Glomerular endothelial cell (primary cell): ENCODE measurements at places on chromosomes 2 and 18.

DNA sequence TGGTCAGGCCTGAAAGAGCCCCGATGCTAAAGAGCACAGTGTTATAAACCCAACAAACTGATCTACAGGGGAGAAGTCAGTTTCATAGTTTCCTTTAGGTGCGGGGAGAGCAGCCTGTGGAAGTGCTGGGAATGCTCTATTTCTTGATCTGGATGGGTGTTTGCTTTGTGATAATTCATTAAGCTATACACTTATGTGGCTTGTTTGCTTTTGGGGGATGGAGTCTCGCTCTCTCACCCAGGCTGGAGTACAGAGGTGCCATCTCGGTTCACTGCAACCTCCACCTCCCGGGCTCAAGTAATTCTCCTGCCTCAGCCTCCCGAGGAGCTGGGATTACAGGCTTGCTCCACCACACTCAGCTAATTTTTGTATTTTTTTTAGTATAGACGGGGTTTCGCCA, 30.1 kb upstream of the CEP68 start:
- no peak for DNase-seq

DNA sequence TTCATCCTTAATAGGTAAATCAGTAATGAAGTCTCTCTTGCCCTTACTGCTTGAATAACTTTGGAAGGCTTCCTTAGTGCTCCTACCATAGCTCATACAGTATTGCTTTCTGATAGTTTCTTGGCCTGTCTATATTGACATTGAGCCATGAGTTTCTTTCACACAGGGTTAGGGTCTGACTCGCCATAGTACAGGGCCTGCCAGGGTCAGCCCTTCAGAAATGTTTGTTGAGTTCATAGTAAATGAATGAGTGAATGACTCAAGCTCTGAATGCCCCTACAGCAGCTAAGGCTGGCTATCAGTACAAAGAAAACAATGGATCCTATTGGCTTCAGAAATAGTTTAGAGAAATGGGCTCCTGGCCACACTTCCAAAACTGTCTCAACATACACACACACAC, 65.0 kb upstream of the LRATD1 start:
- DNase-seq = no peak

DNA sequence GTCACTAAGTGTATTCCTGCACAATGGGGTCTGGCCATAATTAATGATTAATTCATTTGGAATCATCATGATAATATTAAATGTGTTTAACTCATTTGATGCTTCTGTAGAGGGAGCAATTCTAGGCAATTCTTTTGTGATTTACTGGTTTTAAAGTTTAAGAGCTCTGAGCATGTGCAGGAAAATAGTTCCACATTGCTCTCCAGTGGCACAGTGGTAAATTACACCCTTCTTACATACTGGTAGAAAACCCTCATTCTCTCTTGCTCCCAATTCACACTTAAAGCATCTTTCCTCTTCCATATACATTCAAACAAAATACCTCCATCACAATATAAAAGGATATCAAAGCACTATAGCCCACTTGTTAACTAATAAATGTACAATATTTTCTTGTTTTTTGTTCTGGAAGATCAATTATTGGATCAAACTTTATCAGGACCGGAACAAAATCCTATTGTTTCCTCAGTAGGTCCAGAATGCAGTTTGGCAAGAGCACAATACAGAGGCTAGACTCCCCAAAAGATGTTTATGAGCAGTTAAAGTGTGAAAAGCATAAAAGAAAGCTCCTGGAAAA, 844.3 kb downstream of the MBD2 start:
- peak; percentile 25 for DNase-seq

DNA sequence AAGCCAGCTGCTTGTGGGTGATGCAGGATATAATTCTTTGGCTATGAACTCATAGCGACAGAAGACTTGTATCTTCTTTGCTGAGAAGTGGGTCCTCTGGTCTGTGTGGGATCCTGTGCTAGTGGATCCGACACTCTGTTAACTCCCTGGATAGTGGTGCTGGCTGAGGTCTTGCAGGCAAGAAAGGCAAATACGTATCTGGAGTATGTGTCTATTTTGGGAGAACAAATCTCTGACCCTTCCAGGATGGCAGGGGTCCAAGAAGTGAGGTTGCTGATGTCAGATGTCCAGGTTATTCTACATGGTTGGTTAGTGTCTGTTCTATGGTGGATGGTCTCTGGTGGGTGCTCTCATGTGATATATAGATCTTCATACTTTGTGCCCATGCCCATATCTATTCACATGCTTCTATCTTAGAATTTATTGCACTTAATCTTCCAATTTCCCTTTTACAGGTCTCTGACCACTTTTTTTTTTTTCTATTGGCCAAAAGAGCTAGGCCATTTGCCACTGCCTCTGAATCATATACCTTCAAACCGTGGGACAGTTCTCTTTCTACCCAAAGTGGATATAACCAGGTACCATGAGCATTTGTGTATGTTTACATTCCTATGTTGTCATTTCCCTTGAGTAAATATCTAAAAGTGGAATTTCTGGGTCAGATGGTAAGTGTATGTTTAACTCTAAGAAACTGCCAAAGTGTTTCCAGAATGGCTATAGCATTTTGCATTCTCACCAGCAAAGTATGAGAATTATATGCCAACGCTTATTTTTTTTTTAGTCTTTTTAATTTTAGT, 45.1 kb upstream of the RBMS1 start:
- DNase-seq = no peak

DNA sequence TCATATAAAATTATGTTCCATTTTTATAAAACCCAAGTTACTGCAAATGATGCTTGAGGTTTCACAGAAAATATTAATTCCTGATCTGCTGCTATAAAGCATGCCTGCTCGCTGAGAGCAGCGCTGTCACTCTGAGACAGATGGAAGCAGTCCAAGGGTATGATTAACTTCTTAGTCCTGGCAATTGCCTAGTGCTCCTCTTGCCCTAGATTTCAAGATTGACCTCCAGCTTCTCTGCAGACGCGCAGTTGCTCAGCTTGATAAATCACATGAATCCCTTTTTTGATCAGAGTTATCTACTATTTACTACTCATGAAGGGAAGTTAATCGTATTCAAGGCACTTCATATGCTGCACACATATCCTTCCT, 154.6 kb upstream of the REV1 start:
- DNase-seq = no peak

GRCh38 chr2:24571828-24572442, 80.9 kb downstream of the NCOA1 start:
- no peak for DNase-seq

GRCh38 chr2:83071352-83071751, 1387.7 kb downstream of the SUCLG1 start:
- no peak for DNase-seq

GRCh38 chr18:8623549-8624106, 14.4 kb downstream of the RAB12 start:
- DNase-seq = no peak

DNA sequence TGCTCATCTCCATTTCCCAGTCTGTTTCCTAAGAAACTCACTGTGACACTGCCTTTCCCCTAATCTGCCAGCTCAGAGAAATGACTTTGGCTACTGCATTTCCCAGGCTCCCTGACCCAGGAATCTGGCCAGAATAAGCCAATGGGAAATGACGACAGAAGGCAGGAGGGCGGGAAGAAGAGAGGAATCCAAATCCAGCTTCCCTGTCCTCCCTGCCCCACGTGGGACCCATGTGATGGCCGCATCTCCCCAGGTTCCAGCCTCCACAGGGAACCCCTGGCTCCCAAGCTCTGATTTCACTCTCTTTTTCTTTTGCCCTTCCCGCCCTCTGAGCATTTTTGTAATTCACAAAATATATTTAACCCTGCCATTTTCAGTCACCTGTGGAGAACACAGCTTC, 37.8 kb upstream of the RAB12 start:
- DNase-seq = no peak

DNA sequence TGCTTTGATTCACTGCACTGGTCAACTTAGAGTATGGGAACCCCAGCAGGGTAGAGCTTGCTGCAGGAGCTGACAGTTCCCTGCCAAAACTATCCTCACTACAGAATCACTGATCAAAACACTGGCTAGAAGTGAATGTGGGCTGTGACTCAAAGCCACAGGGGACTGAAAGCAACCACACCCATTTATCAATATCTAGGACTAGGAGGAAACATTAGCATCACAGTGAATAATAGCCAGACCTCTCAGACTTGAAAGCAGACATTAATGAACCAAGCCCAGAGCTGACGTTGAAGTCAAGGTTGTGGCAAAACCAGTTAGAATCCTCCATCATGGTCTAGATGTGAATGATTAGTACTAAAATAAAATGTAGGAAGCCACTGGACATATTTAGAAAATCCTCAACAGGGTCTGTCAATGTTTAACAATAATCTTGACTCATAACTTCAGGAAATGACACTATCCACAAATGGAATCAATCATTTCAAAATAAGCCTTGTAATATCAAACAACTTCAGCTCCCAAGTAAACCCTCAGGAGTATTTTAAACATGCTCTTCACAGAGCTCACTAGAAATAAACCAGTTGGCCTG, 131.4 kb downstream of the CDH20 start:
- no peak for DNase-seq

- DNase-seq = no peak
Observed at GRCh38 chr2:58476556-58476955, 235.4 kb upstream of the FANCL start.

DNA sequence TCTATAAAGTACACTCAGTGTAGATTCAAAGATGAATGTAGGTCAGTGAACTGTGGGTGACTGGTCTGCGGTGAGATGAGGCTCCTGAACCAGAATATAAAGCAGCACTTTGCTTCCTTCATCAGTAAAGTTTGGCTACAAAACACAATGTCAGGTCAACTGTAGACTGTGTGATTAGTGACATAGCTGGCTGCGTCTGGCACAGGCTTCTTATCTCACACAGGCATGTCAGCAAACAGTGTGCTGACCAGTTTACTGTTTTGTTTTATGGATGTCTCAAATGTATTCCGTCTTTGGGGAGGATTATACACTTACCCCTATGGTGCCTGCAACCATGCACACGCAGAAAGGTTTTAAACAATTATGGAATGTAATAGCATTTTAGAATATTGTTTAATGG, 87.1 kb downstream of the ZNF236 start:
- no peak for DNase-seq

DNA sequence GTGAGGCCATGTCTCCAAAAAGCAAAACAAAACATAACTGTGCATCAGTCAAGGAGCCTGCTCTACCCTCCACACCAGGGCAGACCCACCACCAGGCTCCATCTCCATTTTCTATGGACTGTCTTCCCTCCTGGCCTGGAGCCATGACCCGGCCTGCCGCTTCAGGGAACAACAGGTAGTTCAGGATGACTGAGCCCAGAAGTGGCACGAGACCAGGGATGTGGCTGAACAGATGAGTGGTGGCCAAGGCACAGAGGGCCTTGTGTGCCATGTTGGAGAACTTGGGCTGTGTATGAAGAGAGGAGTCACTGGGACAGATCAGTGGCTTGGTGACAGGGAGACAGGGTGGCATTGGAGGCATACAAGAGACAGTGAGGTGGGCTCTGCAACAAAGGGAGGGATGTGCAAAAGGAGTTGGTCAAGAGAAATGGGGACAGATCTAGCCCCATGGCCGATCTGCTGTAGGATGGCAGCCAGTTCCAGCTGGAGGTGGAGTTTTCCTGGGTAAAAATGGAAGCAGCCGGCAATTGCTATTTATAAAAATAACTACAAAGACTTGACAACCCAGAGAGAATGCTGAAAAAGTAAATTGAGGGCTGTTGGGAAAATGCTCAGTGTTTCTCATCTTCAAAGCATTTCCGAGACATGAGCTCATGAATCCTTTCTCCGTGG, 35.0 kb downstream of the TMEM177 start:
- no peak for DNase-seq

GRCh38 chr2:36147670-36148390, 207.7 kb upstream of the CRIM1 start:
- no peak for DNase-seq

DNA sequence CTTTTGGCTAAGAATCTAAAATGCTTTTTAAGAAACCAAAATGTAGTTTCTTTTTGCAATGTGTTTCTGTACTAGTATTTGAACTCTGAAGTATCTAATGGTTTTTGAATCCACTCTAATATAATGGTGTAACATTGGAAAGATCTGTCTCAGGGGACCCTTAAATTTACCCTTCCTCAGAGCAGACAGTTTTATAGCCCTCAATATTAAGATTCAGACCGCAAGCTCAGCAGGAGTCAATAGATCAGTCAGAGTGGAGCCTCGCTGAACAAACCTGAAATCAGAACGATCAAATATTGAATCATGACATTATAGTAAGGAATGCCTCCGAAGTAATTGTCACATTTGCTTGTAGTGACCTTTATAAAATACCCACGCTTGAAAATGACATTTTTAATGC, 18.3 kb downstream of the SGPP2 start:
- no peak for DNase-seq

DNA sequence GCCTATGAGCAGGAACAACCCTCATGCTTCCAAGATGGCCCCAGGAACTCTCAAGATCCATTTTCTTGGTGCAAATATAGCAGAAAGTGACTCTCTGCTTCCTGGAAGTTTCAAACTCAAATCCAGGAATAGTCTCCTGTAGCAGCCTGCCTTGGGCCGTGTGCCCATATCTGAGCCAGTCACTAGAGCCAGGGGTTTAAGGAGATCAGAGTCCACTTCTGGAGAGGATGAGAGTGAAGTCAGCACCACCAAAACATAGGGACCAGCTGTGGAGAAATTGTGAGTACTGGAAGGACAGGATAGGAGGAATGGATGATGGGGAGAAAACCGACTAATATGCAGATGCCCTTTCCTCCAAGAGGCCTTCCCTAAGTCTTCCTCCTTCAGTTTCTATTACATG, 33.2 kb downstream of the PSD4 start:
- DNase-seq = no peak

DNA sequence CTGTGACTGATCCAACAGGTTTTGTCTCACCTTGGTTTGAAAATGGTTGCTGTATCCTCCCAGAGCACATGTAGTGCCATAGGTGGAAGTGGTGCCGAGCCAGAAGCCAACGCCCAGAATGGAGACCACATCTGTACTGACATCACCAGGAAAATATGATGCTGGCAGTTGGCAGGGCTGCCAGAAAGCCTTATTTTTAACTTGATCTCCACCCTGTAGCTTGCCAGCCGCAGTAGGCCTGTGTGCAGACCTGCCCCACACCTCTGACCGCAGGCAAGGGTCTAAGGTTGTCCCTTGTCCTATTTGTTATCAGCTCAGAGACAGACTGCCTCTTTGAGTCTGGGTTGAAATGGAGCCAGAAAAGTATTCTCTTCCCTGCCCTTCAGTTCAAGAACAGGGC, 123.5 kb upstream of the EML6 start:
- DNase-seq = no peak

- no peak for DNase-seq
Observed at GRCh38 chr2:122138561-122138960, 383.1 kb downstream of the TSN start.

- DNase-seq = no peak
Observed at GRCh38 chr2:88320076-88320773, 132.3 kb downstream of the FOXI3 start.

- no peak for DNase-seq
Observed at GRCh38 chr2:134988994-134989605, 58.1 kb downstream of the MAP3K19 start.

- peak; percentile 60 for DNase-seq
Observed at GRCh38 chr2:152036611-152037469, 62.0 kb downstream of the CACNB4 start.
